ENCODE measurements at places on chromosomes 13 and 19. TPM values are rescaled to one million over a fixed set of nuclear protein-coding genes. Genes with fewer than 3 reads are reported as not detected.

Gene C19orf67
- total RNA-seq, result 0.55 TPM

Gene C3
- total RNA-seq, result not detected

Gene SACS
- 73.1 TPM for total RNA-seq

DNA sequence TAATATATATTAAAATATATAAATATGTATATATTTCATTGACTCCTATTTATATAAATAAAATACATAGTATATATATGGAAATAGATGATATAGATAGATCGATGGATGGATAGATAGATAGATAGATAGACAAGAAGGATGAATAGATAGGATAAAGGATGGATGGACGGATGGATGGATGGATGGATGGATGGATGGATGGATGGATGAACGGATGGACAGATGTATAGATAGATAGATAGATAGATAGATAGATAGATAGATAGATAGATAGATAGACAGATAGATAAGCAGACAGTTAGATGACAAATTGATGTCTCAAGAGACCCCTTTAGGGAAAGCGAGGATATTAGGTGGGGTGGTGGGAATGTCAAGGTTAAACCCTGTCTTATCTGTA, 15.1 kb downstream of the CYP4F11 start:
- DNase-seq, result no peak

- DNase-seq, result no peak
These were observed 5.8 kb upstream of the JUNB start for GRCh38 chr19:12785431-12786031.

- DNase-seq, result no peak
These were observed 46.0 kb upstream of the PCDH8 start for GRCh38 chr13:52894413-52894812.

GRCh38 chr19:31639306-31639705, 290.1 kb upstream of the TSHZ3 start:
- DNase-seq, result no peak

GRCh38 chr13:113596321-113597200, 12.0 kb downstream of the TFDP1 start:
- DNase-seq, result no peak

DNA sequence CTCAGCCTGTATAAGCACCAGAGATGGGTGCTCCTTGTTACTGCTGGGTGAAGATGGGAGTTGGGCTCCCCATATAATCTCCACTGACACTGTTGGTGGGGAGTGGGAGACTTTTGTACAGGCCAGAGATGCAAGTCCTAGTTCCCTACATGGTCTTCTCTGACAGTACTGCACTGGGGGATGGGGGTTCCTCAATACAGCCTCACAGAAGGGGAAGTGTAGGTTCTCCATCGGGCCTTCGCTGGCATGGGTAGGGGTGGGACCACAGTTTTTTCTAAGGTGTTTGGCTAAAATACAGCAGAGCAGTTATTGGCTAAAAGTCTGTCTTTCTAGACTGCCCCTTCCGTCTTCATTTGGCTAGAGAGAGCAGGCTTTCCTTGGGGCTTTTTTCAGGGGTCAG, 167.2 kb upstream of the SERP2 start:
- DNase-seq, result no peak

Measured in endothelial cell of umbilical vein (primary cell).